ENCODE measurements at places on chromosomes 1 and 21. TPM values are rescaled to one million over a fixed set of nuclear protein-coding genes. Genes with fewer than 3 reads are reported as not detected.

Gene OR2G3
- total RNA-seq: not detected

Gene IL19
- total RNA-seq: not detected

Gene NUP210L
- 0.05 TPM for total RNA-seq

Gene IQGAP3
- 1.5 TPM for total RNA-seq

Gene TRPM2
- 1.6 TPM for total RNA-seq

Gene FAM110D
- total RNA-seq: 5.9 TPM

DNA sequence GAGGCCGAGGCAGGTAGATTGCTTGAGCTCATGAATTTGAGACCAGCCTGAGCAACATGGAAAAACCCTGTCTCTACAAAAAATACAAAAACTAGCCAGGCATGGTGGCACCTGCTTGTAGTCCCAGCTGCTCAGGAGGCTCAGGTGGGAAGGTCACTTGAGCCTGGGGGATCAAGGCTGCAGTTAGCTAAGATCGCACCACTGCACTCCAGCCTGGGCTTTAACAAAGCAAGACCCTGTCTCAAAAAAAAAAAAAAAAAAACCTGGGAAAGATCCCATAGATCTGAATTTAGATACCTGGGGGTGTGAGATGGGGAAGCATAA, 32.9 kb downstream of the NIBAN1 start:
- no peak for DNase-seq
- H3K4me1 ChIP-seq: no peaks in the 10 kb centered on the region
- no peaks in the 10 kb centered on the region for H3K27me3 ChIP-seq
- H3K4me3 ChIP-seq: no peak overlapping the region
- H3K27ac ChIP-seq: no peak overlapping the region

DNA sequence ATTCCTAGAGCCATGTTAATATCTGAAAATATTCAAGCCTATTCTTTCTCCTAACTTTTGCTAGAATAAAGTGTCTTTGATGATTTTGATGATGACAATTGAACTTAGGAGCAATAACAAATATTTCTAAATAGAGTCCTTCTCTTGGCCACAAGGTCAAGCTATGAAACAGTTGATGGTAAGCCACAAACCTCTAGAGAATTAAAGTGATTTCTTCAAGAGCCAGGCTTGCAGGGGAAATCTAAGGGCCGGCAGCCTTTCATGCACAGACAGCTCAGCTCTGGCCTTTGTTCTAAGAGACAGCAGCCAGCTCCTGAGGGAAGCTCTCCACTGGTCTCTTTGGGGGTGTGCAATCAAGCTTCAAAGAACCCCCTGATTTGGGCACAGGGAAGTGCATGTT, 59.0 kb downstream of the SUSD4 start:
- H3K36me3 ChIP-seq: no peaks in the 10 kb centered on the region
- no peak overlapping the region for H3K4me3 ChIP-seq
- H3K4me1 ChIP-seq: no peaks in the 10 kb centered on the region
- DNase-seq: no peak
- H3K27ac ChIP-seq: no peak overlapping the region
- H3K27me3 ChIP-seq: no peaks in the 10 kb centered on the region

GRCh38 chr1:7388141-7388487, 383.0 kb upstream of the VAMP3 start:
- H3K27me3 ChIP-seq: no peaks in the 10 kb centered on the region
- no peaks in the 10 kb centered on the region for H3K36me3 ChIP-seq
- no peak overlapping the region for H3K27ac ChIP-seq
- H3K4me3 ChIP-seq: no peak overlapping the region
- no peak for DNase-seq
- no peaks in the 10 kb centered on the region for H3K4me1 ChIP-seq

- H3K4me1 ChIP-seq: no peaks in the 10 kb centered on the region
- H3K36me3 ChIP-seq: no peaks in the 10 kb centered on the region
- no peaks in the 10 kb centered on the region for H3K27me3 ChIP-seq
- H3K27ac ChIP-seq: peak overlapping the region; percentile 66
Observed at GRCh38 chr21:17688912-17689874, 76.5 kb upstream of the BTG3 start.

DNA sequence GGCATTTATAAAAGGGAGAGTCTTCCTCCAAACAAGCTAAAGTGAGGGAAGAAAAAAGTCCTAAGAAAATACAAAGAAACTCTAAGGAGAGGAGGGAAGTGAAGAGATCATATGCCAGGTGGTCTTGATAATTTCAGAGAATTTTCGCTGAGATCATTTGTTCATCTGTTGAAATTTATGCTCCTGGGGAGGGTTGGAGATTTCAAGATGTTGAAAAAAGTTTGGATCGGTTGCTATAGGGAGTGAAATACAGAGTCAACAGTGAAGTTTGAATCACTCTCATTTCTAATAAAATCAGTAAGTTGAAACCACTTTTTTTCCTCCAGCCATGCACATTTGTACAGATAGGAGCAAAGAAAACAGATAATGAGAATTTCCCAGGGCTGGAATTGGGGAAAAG, 299.1 kb upstream of the ADAMTS5 start:
- H3K4me3 ChIP-seq: no peak overlapping the region
- H3K36me3 ChIP-seq: no peaks in the 10 kb centered on the region
- no peak for DNase-seq
- H3K27ac ChIP-seq: no peak overlapping the region
- H3K4me1 ChIP-seq: no peaks in the 10 kb centered on the region

GRCh38 chr1:220338759-220339158, 66.5 kb upstream of the RAB3GAP2 start:
- no peak overlapping the region for H3K27ac ChIP-seq
- no peaks in the 10 kb centered on the region for H3K4me1 ChIP-seq
- no peaks in the 10 kb centered on the region for H3K36me3 ChIP-seq
- DNase-seq: no peak

DNA sequence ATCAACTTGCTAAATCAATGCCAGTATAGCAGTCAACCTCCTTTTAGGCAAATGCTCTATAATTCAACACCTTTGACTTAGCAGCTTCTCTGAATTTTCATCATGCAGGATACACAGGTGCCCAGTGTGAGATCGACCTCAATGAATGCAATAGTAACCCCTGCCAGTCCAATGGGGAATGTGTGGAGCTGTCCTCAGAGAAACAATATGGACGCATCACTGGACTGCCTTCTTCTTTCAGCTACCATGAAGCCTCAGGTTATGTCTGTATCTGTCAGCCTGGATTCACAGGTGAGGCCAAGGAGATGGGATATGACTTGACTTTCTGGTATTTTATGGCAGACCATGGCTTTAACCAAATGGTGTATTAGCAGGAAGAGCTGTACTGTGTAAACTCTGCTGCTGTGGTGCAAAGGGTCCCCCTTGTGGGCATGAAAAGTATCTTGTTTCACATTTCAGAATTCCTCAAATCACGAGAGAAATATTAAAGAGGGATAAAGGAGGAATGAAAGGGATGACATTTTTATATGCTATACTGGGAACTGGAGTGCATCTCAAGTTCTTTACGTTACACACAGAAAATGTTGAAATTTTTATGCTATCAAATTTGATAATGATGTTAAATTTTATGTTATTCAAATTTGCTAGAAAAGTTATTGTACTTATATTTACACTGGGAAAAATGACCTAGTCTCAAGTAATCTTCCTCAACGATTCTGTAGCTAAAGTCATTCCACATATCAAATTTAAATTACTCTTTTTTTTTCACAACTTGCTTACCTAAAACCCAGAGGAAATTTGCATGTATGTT, 88.9 kb downstream of the CRB1 start:
- H3K27me3 ChIP-seq: no peaks in the 10 kb centered on the region
- H3K36me3 ChIP-seq: no peaks in the 10 kb centered on the region
- no peaks in the 10 kb centered on the region for H3K4me1 ChIP-seq
- H3K4me3 ChIP-seq: no peak overlapping the region

DNA sequence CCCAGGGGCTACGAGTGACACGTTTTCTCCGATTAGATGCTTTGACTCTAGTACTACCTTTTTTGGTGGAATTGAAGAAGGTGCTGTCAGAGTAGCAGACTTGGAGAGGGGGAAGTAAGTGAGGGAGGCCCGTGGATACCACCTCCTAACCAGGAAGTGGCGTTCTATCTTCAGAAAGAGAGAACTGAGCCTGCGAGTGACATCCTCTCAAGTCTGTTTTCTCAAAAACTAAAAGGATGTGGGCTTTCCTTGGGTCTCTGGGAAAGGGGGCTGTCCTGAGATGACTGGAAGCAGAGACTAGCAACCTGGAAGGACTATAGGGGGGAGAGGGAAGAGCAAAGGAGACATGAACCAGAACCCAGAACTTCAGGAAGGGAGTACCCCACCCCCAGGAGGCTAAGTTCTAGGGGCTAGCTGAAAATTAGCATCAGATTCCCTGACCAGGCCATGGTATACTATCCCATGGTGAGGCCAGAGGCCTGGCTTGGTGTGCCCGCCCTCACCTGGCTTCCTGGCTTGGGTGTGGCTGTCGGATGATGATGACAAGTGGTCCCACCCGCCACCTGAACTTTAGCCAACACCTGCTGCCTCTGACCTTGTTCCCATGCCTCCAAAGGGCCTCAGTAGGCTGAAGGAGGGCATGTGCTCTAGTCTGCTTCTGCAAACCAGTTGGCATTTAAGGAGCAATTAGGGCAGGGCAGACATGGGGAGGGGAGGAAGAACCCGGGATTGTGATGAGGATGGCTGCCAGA, 49.1 kb downstream of the ATP2B4 start:
- H3K27ac ChIP-seq: no peak overlapping the region
- DNase-seq: no peak
- no peaks in the 10 kb centered on the region for H3K36me3 ChIP-seq
- no peak overlapping the region for H3K4me3 ChIP-seq
- H3K4me1 ChIP-seq: peaks cover 4% of the 10 kb centered on the region

DNA sequence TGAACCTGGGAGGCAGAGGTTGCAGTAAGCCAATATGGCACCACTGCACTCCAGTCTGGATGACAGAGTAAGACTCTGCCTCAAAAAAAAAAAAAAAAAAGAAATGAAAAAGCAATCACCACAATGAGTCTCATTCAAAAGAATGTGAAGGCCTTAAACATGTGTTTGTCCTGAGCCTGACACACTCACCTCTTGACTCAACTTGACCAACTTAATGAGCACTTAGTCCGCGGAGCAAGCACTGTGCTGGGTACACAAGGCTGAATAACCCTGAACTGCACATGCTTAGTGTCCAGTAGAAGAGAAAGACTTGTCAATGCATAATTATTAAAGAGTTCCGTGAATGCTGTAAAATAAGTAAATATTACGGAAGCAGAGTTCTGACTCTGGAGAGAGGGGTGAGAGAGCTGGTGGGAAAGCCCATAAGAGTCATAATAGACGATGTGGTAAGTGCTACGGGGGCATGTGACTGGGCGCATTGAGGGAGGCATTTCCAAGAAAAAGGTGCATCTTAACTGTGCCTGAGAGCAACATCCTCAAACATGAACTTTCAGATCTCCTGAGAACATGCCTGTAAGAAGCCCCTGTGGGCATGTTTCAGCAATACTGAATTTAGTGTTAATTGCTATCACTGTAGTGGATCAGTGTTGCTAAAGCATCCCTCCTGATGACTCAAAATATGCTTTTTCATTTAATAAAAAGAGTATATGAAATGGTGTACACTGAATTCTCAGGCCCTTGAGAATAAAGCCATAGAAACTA, 27.2 kb downstream of the MCOLN2 start:
- DNase-seq: no peak
- no peak overlapping the region for H3K4me3 ChIP-seq
- no peaks in the 10 kb centered on the region for H3K4me1 ChIP-seq
- H3K27ac ChIP-seq: no peak overlapping the region
- no peaks in the 10 kb centered on the region for H3K36me3 ChIP-seq
- H3K27me3 ChIP-seq: no peaks in the 10 kb centered on the region

- no peaks in the 10 kb centered on the region for H3K36me3 ChIP-seq
- H3K4me3 ChIP-seq: no peak overlapping the region
- no peak overlapping the region for H3K27ac ChIP-seq
- H3K4me1 ChIP-seq: no peaks in the 10 kb centered on the region
- no peaks in the 10 kb centered on the region for H3K27me3 ChIP-seq
Observed at GRCh38 chr21:44742418-44743153, 31.2 kb upstream of the TSPEAR start.

DNA sequence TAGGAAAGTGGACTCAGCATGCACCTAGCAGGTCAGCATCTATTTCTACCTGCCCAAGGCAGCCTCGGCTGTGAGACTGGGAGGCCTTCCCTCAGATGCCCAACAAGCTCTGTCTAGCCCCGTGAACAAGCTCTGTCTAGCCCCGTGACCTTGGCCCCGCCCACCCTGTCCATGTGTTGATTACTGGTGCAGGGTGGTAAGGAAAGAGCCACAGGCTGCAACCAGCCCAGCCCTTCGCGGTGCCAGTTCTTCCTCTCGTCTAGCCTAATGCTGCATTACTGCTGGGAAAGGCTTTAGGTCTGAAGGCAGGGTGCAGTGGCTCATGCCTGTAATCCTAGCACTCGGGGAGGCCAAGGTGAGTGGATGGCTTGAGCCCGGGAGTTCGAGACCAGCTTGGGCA, 2.2 kb downstream of the GPR153 start:
- DNase-seq: no peak
- peaks cover 4% of the 10 kb centered on the region for H3K4me1 ChIP-seq

DNA sequence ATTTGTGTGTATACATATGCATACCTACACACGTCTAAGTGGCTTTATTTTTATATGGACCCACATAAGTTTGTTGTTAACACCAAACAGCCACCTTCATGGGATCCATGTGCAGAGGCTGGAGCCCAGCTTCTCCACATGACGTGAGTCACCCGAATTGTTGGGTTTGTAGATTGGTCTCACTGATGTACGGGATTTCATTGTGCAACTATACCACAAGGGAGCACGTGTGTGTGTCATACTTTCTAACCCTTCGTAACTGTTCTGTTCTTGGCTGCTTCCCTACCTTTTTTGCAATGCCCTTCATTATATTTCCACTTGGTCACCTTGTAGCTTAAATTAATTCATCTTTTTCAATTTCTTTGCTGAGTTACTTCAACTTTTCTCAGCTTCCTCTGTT, 21.0 kb downstream of the SPRTN start:
- no peaks in the 10 kb centered on the region for H3K36me3 ChIP-seq
- H3K4me1 ChIP-seq: no peaks in the 10 kb centered on the region
- no peaks in the 10 kb centered on the region for H3K27me3 ChIP-seq
- H3K4me3 ChIP-seq: no peak overlapping the region

DNA sequence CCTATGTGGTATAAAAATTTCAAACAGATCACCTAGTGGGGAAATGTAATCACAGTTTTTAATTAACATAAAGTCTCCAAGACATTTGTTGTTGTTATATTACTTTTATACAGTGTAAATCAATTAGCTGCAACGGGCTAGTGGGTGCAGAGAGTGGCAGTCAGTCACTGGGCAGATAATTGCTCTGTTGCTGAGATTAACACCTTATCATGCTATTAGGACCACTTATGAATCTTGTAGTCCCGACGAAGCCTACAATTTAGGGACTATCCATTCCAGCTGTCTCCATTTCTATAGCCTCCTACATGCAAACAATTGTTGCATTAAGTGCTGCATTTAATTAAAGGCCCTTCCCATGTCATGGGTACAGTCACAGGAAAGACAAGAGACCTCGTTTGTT, 158.9 kb upstream of the PROX1 start:
- no peaks in the 10 kb centered on the region for H3K4me1 ChIP-seq
- DNase-seq: no peak
- H3K4me3 ChIP-seq: no peak overlapping the region
- H3K36me3 ChIP-seq: no peaks in the 10 kb centered on the region
- no peaks in the 10 kb centered on the region for H3K27me3 ChIP-seq

GRCh38 chr1:61687901-61688300, 37.0 kb downstream of the TM2D1 start:
- no peaks in the 10 kb centered on the region for H3K4me1 ChIP-seq
- no peak overlapping the region for H3K27ac ChIP-seq
- H3K4me3 ChIP-seq: no peak overlapping the region
